DMS79 (cell line): ENCODE measurements at places on chromosomes 13 and 19.

DNA sequence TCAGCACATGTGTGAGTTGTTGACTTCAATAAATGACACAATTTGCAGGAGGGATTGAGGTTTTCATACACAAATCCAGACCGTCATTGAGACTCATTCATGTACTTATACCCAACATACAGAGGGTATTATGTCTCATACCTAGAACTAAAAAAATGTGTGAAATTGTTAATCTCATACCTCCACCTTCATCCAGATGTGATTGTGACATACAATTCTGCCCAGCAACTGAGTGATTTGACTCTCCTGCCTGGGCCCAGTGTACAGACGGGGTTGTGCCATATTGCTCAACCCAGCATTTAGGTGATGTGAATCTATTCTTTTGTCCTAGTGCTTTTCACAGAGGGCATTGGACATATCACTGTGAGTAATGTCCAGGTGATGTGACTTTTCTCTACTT, 12.6 kb upstream of the ZNF681 start:
- DNase-seq: no peak

DNA sequence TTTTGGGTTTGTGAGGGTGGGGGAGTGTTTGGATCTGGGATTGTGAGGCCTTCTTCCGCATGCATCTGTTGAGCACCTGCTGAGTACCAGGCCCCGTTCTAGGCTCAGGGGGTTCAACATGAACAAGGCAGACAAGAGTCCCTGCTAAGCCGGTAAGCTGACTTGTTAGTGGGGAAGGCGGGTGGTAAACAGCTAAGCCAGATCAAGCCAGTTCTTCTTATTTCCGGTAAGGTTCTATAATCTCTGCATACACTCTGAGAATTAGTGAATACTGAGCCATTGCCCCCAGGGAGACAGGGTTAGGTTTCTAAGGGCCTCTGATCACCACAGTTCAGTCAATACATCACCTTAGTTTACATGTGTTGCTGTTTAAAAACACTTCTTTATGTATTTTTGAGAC, 9.9 kb upstream of the EHD2 start:
- no peak for DNase-seq

GRCh38 chr13:78370231-78370630, 233.1 kb downstream of the POU4F1 start:
- no peak for DNase-seq

- DNase-seq: no peak
These were observed 106.2 kb downstream of the SLITRK5 start for GRCh38 chr13:87777387-87777786.

DNA sequence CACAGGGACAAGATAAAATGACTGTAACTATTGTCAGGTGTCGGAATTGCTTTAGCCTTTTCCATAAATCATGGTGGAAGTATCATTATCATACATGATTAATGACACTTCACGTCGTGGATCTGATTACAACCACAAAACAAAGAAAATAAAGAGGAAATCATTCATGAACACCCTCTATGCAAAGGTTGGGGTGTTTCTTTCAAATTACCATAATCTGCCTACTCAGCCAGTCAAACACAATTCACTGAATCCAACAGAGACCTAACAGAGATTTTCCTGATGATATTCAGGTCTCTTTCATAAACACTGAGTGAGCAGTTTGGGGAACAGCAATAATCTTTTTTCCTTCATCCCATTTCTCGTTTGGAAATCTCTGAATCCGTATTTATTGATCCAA, 625.6 kb downstream of the DCT start:
- no peak for DNase-seq
